ENCODE measurements at places on chromosomes 1 and 21.
A peak's percentile ranks its signal among the peaks of the same experiment; 100 is the strongest.

DNA sequence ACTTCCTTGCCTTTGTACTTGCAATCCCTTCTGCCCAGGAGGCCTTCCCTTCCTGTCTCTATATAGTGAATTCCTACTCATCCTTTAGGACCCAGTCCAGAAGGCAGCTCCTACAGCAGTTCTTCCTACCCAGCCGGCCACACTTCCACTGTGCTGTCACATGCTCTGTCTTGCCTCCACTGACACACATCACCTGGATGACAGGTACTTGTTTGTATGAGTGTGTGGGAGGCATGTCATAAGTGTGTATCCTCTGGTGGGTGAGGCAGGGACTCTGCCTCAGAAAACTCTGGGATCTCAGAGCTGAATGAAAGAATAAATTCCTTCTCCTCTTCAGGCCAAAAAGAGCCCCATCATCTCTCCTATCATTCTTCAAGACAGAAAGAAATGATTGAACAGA lies 5.1 kb upstream of the OSCP1 start:
- no peak for DNase-seq

DNA sequence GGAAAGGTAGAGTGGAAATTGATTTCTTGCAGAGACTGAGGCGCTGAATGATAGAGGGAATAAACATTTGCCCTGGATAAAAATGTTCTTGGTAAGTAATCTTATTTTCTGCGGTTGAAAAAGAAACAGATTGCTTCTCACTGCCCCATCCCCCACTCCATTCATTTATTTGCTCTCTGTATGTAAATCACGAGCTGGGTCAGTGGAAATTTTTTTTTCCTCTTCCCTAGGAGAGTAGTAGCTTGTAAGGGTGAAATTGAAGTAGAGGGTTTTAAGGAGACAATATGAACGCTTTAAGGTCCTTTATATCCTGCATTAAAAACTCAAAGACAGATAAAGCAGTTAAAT lies 1.4 kb upstream of the BRINP3 start:
- DNase-seq, result no peak

- no peak for DNase-seq
Measured at GRCh38 chr1:95207223-95207935, 26.6 kb upstream of the RWDD3 start.

- no peak for DNase-seq
Measured at GRCh38 chr21:42680058-42680330, 26.6 kb downstream of the PDE9A start.

DNA sequence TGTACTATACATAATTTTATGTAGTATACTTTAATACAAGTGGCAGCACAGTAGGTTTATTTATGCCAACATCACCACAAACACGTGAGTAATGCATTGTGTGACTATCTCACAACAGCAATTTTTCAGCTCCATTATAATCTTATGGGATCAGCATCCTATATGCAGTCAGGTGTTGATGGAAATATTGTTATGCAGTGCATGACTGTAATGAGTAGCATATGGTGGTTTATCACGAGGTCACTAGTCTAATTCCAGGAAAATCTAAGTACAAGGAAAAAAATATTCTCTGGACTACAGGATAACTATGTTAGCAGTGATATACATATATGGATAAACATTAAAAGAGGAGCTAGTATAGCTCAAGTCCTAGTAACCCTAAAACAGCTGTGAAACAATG lies 69.0 kb downstream of the ATP1B1 start:
- DNase-seq, result no peak

DNA sequence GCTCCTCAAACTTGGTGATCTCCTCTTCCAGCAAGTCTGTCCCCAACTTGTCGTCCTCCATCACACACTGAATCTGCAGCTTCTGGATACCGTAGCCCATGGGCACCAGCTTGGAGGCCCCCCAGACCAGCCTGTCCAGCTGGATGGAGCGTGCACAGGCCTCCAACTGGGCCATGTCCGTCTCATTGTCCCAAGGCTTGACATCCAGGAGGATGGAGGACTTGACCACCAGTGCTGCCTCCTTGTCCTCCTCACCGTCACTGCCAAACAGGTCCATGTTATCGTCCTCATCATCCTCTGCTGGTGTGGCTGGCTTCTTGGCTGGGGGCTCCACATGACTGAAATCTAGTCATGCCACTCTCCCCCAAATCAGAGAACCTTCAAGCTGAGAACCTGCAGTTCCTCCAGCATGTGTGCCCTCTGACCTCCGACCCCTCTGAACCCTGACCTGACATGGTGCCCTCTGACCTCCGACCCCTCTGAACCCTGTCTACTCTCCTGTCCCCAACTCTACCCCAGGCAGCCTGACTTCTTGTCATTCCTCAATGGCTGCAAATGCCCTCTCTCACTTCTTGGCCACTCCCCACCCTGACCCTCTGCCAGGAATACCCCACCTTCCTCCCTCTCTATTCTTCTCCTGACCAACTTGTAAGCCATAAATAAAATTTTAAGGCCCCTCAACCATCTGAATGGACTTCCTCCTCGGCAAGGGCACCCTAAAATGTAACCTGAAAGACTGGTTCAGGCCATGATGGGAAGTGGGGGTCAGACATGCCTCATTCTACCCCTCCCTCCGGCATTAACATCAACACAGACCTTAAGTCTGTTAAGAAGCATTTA lies 275.7 kb upstream of the C1orf174 start:
- no peak for DNase-seq

GRCh38 chr1:156111355-156111962 lies 3.1 kb upstream of the LMNA start:
- no peak for DNase-seq

DNA sequence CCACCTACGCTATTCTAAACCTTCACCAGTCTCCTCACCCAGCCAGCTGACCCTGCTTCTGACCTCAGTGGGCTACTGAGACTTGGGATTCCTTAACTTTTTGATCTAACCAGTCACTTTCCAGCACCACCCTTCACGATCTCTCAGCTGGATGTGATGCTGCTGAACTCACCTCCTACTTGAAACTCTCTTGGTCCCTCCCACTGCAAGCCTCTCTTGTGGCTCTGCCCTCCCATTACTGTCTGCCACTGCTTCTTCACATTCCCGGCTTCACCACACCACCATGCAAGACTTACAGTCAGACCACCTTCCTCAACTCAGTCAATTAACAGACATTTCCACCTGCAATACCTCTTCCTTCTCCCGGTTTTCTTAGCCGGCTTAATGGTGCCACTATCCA lies 6.3 kb downstream of the TAF5L start:
- no peak for DNase-seq

DNA sequence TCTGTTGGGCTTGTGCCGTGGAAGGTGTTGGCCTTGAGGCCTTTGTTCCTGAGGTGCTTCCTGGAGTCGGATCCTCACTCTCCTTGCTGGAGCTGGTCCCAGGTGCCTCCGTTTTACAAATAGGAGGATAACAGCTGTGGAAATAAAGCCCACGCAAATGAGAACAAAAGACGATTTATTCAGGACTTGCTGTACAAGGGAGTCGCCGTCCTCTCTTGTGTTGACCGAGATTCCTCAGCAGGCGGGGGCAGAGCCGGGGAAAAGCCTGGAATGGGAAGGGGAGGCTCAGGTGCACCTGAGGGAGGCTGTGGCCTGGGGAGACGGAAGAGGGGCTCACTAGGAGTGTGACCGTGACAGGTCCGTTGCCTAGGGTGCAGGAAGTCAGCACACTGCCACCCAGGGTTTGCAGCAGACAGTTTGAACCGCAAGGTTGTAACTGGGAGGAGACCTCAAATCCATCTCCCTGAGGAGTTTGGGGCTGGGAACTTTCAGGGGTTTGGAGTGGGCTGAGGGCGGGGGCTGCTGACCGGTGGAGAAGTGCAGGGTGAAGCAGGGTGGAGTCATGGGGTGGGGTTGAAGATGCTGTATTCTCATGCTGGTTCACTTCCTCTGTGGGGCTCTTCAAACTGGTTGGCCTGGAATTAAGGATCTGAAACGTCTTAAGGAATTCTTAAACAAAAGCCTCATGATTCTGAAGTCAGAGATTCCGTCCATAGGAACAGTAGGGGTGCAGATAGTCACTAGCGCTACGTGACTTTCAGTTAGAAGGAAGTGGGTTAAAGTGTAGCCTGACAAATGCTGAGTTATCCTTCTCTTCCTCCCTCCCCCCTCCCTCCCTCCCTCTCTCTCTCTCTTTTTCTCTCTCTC lies 2.6 kb upstream of the CSTB start:
- no peak for DNase-seq

GRCh38 chr1:153763365-153764225 lies 11.6 kb upstream of the SLC27A3 start:
- DNase-seq, result no peak

GRCh38 chr1:177080564-177080963 lies 83.9 kb downstream of the ASTN1 start:
- no peak for DNase-seq

- DNase-seq, result no peak
Measured at GRCh38 chr1:5599541-5599940, 392.7 kb downstream of the NPHP4 start.

DNA sequence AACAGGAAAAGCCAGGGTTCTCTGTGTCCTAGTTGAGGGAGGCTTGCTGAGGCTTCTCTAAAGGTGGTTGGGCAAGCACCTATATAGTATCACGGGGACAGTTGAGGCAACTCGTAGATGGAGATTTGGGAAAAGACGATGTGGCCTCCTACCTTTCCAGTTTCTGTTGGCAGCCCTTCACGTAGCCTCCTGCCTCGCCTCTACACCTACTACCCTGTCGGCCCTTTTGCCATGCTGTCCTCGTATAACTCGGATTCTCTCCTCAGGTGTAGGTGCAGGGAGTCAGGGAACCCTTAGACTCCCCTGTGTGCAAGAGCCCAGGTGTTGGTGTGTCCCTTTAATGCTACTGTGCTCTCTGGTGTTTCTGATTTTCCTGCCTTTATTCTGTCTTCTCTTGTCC lies 10.3 kb downstream of the ZNF692 start:
- no peak for DNase-seq

DNA sequence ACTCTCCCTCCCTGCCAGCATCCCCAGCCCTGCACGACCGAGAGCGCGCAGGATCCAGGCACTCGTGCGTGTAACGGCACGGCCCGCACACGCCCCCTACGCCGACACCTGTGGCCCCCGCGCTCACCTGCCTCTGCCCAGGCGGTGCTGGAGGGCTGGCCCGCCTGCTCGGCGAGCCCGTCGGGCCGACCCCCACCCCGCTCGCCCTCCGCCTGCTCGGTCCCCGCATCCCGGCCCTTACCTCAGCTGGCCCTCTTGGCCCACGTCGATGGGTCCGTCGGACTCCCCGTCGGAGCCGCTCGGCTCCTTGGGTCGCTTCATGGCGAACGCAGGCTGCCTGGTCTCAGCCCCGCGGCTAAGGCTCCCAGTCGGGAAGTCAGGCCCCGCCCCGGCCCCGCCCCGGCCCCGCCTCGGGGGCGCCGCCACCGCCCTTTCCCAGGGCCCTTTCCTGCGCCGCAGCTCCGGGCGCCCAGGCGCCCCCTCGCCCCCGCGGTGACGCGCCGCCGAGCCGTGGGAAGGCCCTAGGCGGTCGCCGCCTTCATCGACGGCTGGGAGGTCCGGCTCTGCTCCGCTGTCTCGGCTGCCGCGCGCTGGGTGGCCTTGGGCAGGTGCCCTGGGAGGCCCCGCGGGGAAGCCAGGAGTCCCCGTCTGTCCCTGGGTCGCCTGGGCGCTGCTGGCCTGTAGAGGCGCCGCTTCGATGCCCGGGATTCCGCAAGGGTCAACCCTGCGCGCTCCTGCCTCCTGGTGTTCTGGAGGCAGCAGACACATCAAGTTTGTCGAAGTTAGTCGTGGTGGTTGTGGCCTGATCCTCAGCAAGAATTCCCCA lies at the start of gene HEYL:
HEYL (minus strand) TSS at position 339 of the 826 bp plus-strand sequence; CDS start at position 321, 18 bp downstream.
- peak; percentile 67 for DNase-seq

GRCh38 chr1:46488343-46489168 lies 1.1 kb upstream of the DMBX1 start:
- no peak for DNase-seq

DNA sequence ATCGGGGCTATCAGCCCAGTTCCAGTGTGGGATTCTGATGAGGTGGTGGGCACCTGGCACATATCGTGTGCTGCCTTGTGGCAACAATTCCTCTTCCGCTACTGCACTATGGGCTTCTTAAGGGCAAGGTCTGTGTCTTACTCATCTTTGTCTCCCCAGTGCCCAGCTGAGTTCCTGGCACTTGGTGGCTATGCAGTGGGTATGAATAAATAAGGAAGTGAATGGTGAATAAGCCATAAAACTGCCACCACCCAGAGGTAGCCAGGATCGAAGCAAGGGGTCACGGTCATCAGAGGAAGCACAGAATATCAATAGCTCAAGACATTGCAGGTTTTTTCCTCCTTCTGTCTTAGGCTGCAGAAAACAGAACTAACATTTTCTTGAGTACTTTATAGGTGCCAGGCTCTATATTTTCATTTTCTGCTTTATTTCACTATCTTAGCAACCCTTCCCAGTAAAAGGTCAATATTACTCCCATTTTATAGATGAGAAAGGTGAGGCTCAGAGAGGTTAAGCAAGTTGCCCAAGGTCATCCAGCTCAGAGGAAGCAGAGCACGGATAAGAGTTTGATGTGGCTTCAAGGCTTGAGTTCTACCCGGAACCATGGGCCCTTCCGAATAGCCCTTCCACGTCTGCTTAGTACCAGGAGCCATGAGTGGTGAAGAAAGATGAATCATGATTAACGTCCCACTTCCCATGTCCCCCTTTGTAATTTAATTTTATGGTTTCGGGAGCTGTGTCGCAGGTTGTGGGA lies 10.2 kb downstream of the C1orf94 start:
- DNase-seq, result no peak

DNA sequence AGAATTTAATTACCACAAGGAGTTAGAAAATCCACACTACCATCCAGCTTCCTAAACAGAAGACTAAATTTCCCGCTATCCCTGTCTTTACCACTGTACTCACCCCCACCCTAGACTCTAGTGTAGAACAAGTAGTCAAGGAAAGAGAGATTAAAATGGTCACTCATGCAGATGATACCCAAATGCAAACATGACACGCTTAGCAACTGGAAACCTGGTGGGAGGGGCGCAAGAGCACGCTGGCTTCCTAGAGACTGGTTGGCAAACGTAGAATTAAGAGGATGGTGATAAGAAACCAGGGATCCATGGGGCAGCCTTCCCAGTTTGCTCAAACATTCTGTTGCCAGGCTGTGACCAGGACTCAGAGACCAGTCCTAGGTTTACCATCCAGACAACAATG lies 9.9 kb upstream of the LDLRAD1 start:
- no peak for DNase-seq
